CD8-positive, alpha-beta T cell (primary cell): ENCODE measurements at places on chromosomes 16 and 17.
A peak's percentile ranks its signal among the peaks of the same experiment; 100 is the strongest.

GRCh38 chr17:63537991-63538692 is 12.1 kb upstream of the DCAF7 start:
- DNase-seq: no peak

- no peak for DNase-seq
Observed at GRCh38 chr17:73571511-73572130, 72.6 kb downstream of the SDK2 start.

DNA sequence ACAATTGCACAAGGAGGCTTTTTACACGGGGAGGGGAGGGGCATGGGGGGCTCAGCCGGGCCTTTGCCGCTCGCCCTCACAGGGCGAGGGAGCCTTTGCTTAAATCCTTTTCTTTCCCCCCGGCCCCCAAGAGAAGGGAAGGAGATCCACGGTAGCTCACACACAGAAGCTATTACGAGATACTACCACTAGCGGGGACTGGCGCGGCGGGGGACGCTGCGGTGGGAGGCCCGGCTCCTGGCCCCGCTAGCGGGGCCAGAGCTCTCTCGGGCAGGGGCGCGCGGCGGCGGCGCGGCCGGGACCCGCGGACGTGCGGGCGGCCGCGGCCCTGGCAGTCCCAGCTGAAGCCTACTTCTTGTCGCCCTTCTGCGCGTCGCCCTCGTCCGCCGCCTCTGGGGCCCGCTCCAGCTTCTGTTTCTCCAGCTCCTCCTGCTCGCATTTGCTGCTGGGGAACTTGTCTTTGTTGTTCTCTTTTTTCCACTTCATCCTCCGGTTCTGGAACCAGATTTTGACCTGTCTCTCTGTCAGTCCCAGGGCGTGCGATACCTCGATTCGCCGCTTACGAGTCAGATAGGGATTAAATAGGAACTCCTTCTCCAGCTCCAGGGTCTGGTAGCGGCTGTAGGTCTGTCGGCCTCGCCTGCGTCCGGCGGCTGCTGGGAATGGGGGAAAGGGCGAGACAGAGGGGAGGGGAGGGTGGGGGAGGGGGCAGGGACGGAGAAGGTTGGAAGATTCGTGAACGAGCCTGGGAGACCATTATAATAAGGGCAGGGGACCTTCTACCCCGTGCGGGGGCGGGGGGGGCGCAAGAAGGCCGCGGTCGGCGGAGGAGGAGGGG is 2.0 kb downstream of the HOXB8 start:
- peak; percentile 76 for DNase-seq

- no peak for DNase-seq
Observed at GRCh38 chr17:68519911-68520310, 7.7 kb downstream of the PRKAR1A start.

DNA sequence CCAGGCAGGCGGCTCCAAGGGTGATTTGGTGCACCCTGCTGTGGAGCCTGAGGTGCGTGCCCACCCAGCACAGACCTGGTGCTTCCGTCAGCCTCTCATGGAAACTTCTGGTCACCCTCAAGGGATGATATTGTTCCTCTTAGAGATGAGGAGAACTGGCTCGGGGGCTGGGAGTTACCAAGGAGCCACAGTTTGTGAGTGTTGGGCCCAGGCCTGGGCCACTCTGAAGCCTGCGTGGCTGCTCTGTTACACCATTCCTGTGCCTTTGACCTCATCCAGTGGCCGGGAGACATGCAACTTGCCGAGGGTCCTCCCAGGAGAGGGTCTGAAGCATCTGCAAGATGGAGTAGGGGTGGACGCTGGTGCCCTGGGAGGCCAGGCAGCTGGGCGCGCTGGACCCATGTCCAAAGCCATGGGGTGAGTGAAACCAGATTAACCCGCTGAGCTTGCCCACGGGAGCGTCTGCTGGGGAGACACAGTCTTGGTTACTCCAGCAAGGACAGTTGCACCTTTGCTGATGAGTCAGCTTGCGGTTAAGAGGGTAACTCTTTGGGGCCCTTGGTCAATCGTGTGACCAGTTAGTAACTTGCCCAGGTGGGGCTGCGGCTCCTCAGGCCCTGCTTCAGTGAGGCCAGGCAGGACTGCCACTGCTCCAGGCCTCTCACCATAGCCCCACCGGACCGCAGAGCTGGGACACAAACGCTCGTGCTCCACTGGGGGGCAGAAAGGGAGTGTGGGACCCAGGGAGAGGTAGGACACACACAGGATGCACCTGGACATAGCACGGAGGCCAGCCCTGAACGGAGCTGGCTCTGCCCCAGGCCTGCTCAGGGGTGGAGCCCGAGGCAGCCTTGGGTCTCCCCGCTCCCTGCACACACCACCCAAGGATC is 7.5 kb downstream of the C16orf90 start:
- no peak for DNase-seq

DNA sequence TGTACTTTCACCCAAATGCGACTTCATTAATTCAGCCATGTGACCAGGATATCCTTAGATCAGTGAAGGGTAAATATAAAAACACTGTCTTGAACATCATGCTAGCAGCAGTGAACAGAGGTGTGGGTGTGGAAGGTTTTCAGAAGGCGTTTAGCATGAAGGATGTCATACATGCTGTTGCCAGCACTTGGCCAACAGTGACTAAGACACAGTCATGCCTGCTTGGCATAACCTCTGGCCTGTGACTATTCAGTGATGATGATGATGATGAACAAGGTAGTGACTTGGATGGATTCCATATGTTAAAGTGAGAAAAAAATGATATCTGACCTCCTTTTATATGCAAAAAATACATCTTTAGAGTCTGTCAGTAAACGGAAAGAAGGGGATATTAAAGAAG is 97.9 kb downstream of the MAP2K4 start:
- DNase-seq: no peak

DNA sequence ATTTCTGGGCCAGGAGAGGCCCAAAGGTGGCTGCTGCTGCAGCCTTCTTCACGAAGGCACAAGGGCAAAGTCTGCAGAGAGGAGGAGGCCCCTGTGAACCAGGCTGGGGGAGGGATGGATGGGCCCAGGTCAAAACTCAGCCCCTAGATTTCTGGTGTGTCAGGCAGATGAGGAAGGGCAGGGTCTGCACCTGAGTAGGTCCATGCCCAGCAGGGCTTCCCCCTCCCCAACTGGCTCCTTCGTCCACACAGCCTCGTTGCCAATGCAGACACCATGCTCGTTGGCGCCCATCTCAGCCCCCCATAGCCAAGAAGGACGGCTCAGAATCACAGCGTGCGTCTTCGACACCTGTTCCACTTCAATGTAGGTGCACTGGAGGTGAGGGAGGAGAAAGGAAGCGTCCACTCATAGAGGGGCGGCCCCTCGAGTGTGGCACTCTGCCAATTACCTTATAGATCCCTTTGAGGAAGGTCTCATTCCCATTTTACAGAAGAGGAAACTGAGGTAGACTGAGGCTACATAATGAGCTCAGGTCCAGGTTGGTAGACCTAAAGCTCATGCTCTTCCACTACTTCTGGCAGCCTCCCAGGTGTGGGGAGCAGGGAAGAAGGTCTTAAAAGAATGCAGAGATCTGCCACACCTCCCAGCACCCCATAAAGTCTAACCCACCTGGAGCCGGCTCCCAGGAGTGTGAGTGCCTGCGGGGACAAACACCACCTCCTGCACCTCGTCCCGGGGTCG is 902 bp downstream of the SCRN2 start:
- no peak for DNase-seq

- no peak for DNase-seq
Observed at GRCh38 chr17:81039854-81040758, 5.2 kb downstream of the BAIAP2 start.

- DNase-seq: no peak
Observed at GRCh38 chr17:28100936-28101335, 58.5 kb downstream of the NLK start.

DNA sequence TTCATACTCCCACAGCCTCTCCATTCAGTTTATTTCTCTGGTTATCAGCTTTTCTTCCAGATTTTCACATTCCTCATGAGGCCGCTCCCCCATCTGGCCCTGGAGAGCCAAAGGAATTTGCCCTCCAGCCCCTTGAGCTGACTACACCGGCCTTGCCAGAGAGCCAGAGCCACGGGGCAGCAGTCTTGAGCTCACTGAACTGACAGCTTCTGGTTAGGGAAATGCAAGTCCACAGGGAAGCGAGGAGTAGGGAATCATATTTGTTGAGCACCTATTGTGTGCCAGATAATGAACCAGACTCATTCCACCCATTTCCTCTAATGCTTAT is 102.4 kb downstream of the ABCC12 start:
- DNase-seq: no peak

- DNase-seq: peak; percentile 76
Observed at GRCh38 chr17:4881761-4882555, 17.4 kb upstream of the C17orf107 start.

GRCh38 chr17:4786516-4786915 is 352 bp upstream of the VMO1 start:
- DNase-seq: no peak

GRCh38 chr17:42313773-42314566 is 25.7 kb downstream of the STAT5A start:
- DNase-seq: peak; percentile 49

- no peak for DNase-seq
Observed at GRCh38 chr17:37842401-37842800, 81.8 kb upstream of the TBC1D3K start.

GRCh38 chr16:14436401-14436955 is 193.6 kb downstream of the PARN start:
- peak; percentile 72 for DNase-seq

DNA sequence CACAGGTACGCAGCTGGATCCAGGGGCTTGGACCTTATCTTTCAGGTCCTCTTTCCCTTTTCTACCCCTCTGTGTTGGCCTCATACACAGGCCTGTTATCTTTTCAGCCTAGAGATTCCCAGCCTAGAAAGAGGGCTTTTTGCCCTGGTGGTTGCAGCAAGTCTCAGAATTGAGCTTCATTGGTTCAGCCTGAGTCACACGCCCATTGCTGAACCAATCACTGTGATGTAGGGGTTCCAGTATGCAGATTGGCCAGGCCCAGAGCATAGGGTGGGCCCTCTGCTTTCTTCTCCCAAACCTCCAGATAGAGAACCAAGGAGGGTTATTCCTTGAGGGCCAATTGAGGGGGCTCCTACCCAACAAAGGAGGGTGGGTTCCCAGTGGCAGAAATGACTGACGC is 32.8 kb downstream of the GPT2 start:
- DNase-seq: no peak

DNA sequence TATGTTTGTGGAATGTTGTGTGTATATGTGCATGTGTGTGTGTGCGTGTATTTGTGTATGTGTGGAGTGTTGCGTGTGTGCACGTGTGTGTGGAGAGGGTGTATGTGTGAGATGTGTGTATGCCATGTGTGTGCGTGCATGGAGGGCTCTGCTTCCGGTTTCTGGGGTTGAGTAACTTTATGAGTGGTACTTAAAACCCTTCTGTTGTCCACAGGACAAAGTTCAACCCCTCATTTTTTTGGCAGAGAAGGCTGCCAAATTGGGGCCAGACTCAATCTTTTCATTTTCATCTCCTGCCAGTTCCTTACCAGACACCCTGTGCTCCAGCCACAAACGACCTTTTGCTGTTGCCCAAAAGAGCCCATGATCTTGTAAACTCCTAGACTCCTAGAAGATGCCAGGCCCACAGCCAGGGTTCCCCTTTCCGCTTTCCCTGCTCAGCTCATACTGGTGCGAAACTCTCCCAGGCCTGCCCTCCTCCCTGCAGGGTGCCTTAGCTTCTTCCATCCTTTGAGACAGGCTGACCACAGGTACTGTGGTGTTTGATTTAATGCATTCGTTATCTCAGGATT is 100.2 kb downstream of the CMIP start:
- DNase-seq: no peak

DNA sequence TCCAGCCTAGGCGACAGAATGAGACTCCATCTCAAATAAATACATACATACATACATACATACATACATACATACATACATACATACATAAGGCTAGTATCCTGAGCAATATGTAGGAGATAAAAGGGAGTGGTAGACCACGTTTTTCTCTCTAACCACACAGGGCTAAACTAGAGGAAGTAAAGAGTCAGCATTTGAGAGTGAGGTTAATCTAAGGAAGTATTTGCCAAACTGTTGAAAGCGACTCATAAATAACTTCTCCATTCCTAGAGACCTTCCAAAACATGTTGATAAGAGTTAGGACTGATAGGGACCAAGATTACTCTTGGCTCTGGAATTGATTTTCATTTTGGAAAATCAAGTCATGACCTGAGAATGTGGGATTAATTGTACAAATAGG is 68.9 kb downstream of the NEUROD2 start:
- peak; percentile 17 for DNase-seq

DNA sequence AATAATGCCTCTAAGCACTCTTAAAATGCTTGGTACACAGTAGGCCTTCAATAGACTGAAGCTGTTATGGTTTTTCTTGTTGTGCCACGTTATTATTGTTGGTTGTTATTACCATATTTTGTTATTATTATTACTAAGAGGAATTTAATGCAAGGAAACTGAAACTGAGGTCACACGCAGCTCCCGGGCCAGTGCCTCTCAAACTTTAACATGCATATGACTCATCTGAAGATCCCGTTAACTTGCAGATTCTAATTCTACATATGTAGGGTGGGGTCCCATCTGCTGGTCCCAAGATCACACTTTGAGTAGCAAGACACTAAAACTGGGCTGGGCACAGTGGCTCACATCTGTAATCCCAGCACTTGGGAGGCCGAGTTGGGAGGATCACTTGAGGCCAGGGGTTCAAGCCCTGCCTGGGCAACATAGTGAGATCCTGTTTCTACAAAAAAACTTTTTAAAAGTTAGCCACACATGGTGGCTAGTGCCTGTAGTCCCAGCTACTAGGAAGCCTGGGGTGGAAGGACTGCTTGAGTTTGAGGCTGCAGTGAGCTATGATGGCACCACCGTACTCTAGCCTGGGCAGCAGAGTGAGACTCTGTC is 888 bp downstream of the ACSM5 start:
- DNase-seq: peak; percentile 9

- no peak for DNase-seq
Observed at GRCh38 chr16:87636741-87637140, 34.4 kb downstream of the JPH3 start.

DNA sequence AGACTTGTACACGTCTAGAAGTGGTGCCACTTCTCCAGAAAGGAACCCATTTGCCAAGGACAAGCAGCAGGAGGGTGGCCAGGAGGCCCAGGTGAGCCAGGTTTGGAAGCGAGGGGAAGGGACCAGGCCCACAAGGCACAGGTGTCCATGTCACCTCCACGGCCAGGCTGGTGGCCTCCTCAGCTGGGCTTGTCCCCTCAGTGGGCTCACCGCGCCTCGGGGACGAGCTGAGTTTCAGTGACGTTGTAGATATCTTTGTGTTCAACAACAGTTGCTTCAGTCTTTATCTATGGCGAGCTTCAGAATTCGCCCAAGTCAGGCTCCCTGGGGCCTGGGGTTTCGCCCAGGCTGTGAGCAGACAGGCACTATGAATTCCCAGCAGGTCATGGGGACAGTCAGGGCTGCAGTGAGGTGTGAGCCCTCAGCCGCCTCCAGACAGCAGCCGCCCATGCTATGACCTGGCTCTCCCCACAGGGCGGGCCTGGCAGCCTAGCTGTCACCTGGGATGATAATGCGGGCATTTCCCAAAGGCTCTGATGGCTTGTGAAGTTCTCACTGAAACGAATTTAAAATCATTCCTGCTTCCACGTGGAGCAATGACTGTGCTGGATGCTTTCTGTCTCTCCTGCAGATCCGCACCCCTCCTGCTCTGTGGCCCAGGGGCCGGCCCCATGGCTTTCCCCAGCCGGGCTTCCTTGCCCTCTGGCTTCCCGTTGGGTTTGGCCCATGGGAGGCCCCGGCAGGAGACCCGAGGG is 89.5 kb downstream of the MRC2 start:
- DNase-seq: no peak
